T-helper 2 cell (primary cell): ENCODE measurements at places on chromosomes 6 and 20.

DNA sequence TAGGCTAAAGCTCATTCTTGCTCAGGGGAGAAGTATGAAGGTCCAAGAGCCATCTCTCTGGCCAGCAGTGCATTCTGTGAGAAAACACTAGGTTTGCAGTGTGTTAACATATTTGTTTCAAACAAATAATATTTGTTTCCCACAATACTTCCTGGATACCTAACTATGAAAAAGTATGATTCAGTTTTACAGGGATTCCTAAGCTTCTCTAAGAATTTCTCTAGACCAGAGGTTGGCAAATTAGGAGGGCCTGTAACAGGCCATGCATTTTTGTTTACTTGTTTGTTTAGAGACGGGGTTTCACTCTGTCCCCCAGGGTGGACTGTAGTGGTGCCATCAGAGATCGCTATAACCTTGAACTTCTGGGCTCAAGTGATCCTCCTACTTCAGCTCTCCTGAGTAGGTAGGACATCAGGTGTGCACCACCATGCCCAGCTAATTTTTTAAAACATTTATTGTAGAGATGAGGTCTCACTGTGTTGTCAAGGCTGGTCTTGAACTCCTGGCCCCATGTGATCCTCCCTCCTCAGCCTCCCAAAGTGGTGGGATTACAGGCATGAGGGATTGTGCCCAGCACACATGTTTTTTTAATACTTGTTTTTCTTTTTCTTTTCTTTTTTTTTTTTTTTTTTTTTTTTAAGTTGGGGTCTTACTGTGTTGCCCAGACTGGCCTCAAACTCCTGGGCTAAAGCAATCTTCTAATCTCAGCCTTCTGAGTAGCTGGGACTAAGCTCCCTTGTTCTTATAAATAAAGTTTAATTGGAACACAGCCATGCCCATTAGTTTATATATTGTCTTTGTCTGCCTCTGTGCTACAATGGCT lies 71.7 kb downstream of the ADGRG6 start:
- DNase-seq = no peak

DNA sequence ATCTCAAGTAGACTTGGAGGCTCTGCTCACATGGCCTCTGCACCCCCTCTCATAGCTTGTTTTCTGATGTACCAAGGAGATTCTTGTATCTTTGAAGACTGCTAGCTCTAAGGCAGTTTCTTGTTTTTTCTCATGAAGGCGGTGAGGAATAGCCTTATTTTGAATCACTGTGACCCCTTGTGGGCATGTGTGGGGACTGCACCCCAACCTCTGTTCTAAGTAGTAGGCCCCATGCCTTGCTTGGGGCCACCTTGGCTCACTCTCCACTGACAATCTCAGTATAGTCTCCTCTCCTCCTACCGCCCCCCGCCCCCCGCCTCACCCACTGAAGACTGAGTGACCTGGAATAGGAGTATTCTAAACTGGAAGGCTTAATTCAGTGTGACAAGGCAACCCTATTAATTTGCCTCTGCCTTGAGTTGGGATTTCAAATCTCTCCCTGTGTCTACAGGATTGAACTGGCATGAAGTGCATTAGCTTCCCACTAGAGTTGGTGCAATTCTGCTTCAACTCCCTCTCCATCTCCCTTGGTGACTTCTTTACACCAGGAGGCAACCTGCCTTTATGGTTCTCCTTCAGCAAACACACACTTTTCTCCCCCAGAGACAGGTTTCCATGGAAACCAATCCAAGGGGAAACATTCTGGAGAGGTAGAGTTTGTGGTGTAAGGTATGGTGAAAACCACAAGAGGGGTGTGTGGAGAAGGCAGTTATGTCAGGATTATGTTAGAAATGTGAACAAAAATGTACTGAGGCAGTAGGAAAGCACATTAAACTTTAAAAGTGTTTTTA lies 75.4 kb upstream of the ECI2 start:
- peak; percentile 60 for DNase-seq

- DNase-seq = no peak
Observed at GRCh38 chr6:23522792-23523547, 603.0 kb upstream of the NRSN1 start.

GRCh38 chr6:87832025-87832825 lies 130.2 kb upstream of the AKIRIN2 start:
- DNase-seq = no peak

GRCh38 chr6:21031182-21031581 lies 496.9 kb downstream of the CDKAL1 start:
- no peak for DNase-seq

GRCh38 chr6:34120953-34121675 lies 24.8 kb downstream of the GRM4 start:
- no peak for DNase-seq

- DNase-seq = no peak
Observed at GRCh38 chr6:22025468-22026163, 271.2 kb downstream of the PRL start.

GRCh38 chr6:159450815-159451465 lies 242.1 kb downstream of the SOD2 start:
- no peak for DNase-seq

DNA sequence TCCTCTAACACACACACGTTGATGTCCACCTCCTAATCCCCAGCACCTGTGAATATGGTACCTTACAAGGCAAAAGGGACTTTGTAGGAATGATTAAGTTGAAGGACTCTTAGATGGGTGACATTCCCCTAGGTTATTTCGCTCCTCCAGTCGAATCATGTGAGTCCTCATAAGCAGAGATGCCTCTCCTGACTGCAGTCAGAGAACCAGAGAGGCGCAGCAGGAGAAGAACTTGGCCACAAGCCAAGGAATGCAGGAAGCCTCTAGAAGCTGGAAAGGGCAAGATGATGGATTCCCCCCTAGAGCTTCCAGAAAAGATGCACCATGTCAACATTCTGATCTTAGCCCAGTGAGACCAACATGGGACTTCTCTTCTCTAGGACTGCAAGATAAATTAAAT lies 133.1 kb upstream of the PTPRT start:
- no peak for DNase-seq

DNA sequence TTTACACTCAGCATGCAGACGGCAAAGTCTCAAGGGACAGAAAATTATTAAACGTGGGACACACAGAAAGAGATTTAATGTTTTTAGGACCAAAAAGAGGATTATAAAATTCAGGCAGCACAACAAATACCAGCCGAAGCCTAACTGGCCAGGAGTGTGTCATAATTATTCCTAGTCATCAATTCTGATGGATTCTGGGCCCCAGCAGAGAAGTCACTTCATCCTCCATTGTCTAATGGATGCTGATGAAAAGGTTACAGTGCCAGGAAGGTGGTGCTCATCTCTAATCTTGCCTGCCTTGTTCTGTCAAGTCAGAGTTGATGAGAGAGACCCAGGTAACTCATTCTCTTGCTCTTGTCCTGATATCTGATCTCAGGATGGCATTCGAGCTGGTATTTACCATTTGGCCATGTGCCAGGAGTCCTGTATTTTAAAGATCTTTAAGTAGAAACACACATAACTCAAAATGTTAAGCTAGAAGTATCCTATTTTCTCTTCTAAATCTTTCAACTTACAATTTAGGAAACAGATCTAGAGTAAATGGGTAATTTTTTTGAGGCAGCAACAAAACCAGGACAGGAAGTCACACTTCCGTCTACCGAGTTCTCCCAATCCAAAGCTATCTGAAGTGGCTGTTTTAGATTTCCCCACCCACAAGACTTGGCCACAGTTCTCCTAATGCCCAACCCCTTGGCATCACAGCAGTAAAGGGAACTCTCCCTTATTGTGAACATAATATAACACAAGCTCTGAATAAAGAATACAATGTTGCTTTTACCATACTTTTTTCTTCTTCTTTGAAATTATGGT lies 50.0 kb downstream of the ADAT2 start:
- DNase-seq = no peak

- DNase-seq = no peak
Observed at GRCh38 chr6:42332916-42333315, 115.3 kb upstream of the MRPS10 start.

DNA sequence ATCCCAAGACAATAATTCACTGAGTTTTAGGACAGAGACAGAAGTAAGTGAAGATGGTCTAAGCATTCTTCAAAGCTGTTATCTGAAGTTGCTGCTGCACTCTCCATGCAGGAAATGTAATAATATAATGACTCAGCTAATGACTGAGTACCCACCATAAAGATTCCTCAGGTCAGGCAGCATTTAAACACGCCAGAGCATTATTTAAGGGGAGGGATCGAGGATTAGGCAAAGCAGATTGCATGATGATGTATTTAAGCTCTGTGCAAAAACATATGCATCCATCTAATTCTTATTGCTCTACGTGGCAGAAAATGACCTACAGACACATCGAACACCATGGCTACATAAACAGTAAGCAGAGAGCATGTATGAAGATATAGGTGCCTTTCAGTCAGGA lies 216.4 kb downstream of the UNC5CL start:
- no peak for DNase-seq

DNA sequence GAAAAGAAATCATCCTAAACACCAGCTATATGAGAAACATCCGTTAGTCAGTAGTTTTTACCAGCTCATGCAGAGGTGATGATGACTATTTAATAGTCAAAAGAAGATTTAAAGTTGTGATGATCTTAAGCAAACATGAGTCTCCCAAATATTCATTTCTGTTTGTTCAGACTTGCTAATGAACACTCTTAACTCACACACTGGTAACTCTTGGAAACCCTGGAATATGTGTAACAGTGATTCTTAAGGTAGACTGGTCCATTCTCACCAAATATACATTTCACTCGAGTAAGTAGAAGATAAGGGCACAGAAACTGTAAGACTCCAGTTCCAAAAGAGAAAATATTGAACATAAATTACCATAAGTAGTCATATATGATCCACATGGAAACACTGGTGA lies 29.1 kb downstream of the RSPO3 start:
- DNase-seq = no peak

DNA sequence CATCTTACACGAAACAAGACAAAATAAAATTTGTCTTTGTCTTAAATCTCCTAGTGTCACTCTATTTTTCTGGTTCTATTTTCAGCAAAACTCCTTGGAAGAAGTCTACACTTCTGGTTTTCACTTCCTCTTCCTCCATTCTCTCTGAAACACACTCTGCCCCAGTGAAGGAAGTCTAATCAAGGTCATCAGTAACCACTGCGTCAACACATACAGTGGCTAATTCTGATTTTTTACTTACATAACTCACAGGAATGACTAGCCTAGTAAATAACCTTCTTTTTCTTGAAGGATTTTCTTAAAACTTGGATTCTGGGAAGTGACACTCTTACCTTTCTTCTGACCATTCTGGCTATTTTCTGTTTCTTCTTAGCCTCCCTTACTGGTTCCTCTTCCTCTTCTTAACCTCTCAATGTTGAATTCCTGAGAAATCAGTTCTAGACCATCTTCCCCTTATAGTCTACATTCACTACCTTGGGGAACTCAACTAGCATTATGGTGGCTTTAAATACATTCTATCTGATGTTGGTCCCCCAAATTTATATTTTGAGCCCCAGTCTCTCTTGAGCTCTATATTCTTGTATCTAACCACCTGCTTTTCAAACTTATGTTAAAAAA lies 37.5 kb downstream of the AIG1 start:
- no peak for DNase-seq

DNA sequence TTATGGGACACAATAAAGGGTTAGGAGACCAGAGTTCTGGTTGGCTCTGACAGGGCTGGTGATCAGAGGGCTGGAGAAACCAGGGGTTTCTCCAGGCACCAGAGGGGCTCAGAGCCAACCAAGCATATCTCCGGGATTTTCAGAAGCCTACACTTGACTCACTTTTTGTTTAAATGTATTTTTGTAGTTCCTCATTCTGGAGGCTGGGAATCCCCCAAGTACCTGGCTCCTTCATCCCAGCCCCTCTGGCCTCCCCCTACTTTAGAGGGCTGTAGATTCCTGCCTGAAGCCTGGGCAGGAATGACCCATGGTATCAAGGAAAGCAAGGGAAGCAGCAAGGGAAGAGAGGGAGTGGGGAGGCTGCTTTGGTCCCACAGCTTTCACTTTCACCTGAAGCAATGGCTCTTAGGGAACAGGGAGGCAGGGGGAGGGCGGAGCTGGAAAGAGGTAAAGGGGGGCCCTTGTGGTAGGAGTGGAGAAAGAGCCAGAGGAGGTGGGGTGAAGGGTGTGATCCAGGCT lies 973 bp downstream of the CD40 start:
- no peak for DNase-seq

- no peak for DNase-seq
Observed at GRCh38 chr20:3248167-3248992, 9.4 kb upstream of the SLC4A11 start.

- no peak for DNase-seq
Observed at GRCh38 chr6:2007165-2007564, 238.2 kb downstream of the GMDS start.

GRCh38 chr20:23180451-23180921 lies 94.4 kb upstream of the CD93 start:
- no peak for DNase-seq

- no peak for DNase-seq
Observed at GRCh38 chr6:125655511-125655910, 93.9 kb upstream of the HEY2 start.

DNA sequence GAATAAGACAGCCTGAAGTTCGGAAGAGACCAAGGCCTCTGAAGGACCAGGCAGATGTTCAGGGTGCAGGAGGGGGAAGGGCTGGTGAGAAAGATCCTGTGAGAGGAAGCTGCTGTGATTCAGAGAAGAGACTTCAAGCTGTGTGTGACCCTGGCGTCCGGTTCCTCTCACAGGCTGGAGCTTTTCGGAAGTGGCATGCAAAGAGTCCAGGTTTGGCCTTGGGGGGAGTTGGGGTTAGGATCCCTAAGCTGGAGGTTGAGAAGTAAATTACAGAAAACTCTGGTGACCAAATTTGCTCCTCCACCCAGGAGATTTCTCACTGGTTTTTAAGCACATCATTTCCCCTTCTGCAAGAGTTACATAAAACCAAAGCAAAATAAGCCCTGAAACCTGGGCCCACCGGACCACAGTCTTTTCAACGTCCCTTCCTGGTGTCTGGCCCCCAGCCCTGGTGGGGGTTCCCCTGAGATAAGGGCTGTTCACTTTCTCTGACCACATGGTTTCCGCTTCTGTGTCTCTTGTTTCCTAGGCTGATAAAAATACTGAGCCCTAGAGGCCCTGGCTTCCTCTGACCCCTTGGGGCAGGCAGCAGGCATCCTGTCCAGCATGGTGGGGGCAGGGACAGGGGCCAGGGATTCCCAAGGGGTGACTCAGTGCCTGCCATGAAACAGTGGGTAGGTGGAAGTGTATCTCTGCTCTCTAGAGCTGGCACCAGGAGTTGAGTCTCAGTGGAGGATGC lies 12.0 kb upstream of the LTA start:
- DNase-seq = no peak

- no peak for DNase-seq
Observed at GRCh38 chr20:20437314-20437713, 69.4 kb downstream of the INSM1 start.

- DNase-seq = no peak
Observed at GRCh38 chr6:679282-679681, 13.7 kb downstream of the EXOC2 start.
